ENCODE measurements at places on chromosomes 1 and 21.

- peak; percentile 100 for DNase-seq
These were observed at the start of gene C1orf198 for GRCh38 chr1:230867903-230868735. C1orf198 (minus strand) TSS chr1:230868521; CDS start chr1:230868512, 9 bp downstream.

DNA sequence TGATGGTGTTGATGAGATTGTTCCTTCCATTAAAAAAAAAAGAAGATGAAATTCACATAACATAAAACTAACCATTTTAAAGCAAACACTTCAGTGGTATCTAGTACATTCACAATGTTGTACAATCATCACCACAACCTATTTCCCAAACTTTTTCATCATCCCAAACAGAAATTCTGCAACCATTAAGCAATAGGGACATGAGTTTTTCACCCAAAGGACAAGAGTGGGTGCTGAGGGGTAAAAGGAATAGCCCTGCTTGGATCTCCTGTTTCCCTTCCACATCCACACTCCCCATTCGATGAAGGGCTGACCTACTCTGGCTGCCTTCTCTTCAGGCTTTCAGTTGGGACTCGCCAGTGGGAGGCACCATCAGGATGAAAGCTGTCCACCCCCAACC is 59.3 kb downstream of the SLC9A1 start:
- no peak for DNase-seq

- DNase-seq: no peak
These were observed 57.9 kb downstream of the LACTBL1 start for GRCh38 chr1:22914633-22915217.

DNA sequence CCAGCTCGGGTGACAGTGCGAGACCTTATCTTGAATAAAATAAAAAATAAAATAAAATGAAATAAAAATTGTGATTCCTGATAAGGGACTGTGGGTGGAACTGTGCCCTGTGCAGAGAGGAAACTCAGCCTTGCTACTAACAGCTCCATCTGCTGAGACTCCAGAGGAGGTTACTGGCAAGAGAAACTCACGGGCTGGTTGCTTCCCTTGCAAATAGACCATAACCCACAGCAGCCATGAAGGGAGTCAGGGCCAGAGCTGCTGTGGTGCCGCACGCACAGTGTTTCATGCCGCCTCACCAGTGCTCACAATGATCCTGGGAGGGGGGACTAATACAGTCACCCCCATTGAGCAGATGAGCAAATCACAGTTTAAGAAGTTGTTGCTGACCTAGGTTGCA is 13.7 kb downstream of the ZBTB17 start:
- DNase-seq: no peak

- DNase-seq: no peak
These were observed 19.2 kb downstream of the TUT4 start for GRCh38 chr1:52533713-52534112.

DNA sequence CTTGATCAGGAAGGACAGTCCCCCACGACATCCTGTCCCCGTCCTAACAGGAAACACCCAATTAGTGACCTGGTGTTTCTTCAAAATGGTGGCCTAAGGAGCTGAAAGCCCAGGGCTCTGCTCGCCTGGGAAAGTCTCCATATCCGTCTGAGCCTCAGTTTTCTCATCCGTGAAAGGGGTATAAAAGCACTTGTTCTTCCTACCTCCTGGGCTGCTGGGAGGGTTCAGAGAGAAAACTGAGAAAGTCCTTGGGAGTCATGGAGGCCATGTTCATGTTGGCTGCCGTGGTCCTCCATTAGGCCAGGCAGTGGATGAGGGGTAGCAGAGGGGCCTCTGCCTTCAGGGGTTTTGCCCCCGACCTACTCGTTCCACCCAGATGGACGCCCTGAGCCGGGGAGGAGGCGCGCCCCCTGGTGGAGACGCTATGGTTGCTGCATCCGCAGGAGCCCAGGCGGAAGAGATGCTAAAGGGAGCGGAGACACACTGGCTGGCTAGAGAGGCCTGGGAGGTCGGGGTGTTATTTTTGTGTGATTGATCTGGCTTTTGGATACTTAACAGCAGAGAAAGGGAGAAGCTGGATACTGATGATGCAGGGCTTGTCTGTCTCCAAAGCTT is 113.5 kb downstream of the PRDM2 start:
- no peak for DNase-seq
